ENCODE measurements at places on chromosomes 5 and 9.

DNA sequence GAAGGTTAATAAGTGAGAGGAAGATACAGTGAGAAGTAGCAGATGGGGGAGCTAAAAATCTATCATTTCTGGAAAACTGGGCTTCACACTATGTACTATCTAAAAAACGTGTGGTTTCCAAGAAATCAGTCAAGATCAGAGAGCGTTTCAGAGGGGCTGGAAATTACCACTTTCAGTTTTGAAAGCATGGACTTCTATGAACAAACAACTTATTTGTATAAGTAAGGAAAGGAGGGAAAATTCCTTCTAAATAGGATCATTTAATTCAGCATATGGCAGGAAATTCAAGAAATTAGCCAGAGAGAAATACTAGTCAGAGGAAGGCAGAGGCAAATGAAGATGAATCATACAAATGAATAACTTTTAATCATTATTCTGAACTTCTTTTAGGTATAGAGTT lies 11.3 kb downstream of the TNC start:
- DNase-seq: no peak

DNA sequence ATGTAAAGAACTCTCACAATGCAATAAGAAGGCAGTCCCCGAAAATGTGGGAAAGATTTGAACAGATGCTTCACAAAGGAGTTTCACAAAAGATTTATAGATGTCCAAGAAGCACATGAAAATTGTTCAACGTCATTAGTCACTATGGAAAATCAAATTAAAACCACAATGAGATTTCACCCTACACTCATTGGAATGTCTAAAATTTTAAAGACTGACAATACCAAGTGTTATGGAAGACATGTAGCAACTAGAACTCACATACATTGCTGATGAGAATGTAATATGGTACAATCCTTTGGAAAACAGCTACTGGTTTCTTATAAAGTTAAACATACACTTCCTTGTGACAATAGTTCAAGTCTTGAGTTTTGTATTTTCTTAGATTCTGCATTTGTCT lies 11.0 kb upstream of the RECK start:
- DNase-seq: no peak

- DNase-seq: no peak
Observed at GRCh38 chr9:76897804-76898525, 7.9 kb downstream of the PRUNE2 start.

DNA sequence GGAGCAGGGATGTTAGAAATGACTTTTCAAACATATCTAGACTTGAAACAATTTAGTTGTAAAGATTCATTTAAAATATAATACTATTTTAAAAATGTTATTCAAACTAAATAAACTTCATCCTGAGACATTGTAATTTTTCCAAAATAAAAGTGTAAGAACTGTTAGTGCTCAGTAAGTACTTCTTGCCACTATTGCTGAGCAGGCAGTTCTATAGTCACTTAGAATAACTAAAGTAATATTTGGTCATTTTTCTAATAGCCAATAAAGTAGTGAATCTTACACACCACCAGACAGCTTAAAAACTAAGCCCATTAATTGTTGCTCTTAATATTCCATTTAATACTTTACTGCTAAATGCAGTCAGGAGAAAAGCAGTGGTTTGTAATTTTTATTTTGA lies 1120.0 kb upstream of the CDH10 start:
- no peak for DNase-seq

- DNase-seq: no peak
Observed at GRCh38 chr5:110894805-110895204, 156.0 kb downstream of the SLC25A46 start.

- DNase-seq: no peak
Observed at GRCh38 chr9:123253204-123253603, 15.2 kb downstream of the STRBP start.

- DNase-seq: no peak
Observed at GRCh38 chr9:69253057-69253456, 72.0 kb upstream of the ENTREP1 start.

DNA sequence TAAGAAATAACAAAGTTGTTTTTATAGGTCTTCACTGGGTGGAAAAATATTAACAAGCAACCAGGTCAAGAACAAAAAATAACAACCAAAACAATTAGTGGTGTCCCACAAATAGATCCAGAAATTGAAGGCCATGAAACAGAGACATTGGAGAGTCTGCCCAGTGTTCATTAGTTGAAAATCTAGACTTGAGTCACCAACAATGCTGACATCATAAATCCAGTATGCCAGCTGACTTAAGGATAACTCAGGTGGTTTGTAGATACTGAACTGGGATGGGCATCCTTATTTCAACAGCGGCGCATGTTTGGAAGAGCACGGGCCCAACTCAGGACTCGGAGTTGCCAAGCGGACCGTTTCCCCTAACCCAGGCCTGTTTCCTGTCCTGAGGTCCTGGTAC lies 80.7 kb upstream of the TNFAIP8 start:
- DNase-seq: no peak

DNA sequence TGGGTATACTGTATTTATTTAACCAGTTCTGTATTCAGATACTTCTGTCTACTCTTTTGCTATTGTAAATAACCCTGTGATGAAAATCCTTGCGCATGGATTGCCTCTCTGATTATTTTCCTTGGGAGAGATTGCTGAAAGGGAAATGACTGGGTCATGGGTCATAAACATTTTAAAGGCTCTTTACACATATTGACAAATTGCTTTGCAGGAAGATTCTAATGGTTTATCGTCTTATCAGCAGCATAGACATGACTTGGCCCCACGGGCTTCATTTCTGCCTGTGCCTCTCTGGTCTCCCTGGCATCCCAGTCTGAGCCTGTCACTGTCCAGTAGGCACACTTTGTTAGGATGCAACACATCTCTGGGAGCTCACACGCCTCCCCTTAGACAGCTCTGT lies 52.3 kb downstream of the RGS3 start:
- no peak for DNase-seq

DNA sequence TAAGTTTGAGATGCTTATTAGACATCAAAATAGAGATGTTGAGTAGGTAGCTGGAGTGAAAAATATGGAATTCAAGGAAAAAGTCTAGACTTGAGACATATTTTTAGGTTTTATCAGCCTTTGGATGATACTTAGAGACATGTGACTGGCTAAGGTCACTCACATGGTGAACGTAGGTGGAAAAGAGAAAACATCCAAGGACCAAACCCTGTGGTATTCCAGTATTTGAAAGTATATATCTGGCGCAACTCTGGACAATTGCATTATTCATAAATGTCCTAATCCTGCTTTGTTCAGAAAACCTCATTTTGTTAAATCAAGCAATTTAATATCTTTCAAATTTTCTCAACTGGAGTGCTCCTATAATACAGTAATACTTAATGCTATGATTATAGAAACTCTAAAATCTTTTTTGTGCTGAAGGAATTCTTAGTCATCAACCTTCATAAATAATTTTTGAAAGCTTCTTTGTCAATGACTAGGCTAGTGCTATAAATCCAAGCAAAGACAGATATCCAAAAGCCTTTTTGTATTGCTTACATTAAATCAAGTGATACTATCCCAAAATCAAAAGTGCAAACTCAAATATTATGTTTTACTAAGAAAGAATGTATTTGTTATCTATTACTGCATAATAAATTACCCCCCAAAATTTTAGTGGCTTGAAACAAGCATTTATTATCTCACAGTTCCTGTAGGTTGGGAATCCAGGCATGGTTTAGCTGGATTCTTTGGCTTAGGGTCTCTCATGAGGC lies 452.0 kb downstream of the ENC1 start:
- no peak for DNase-seq

GRCh38 chr5:21121213-21121612 lies 1133.2 kb upstream of the CDH18 start:
- no peak for DNase-seq

GRCh38 chr5:91135475-91136248 lies 247.5 kb downstream of the ARRDC3 start:
- no peak for DNase-seq

DNA sequence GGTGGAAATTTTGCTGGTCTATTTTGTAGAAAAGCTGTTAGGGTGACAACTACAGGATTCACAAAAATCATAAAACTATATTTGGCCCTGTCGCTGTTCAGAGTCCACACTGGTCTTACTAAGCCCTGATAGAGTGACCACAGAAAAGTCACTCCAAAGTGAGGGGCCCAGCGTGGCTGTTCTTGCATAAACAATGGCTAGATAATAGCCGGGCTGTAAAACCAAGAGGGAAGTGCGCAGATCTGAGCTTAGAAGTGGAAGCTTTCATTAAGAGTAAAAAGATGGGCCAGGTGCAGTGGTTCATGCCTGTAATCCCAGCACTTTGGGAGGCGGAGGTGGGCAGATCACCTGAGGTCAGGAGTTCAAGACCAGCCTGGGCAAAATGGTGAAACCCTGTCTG lies 15.5 kb upstream of the CTSL start:
- no peak for DNase-seq

GRCh38 chr5:61667525-61668218 lies 335.6 kb downstream of the ZSWIM6 start:
- no peak for DNase-seq

DNA sequence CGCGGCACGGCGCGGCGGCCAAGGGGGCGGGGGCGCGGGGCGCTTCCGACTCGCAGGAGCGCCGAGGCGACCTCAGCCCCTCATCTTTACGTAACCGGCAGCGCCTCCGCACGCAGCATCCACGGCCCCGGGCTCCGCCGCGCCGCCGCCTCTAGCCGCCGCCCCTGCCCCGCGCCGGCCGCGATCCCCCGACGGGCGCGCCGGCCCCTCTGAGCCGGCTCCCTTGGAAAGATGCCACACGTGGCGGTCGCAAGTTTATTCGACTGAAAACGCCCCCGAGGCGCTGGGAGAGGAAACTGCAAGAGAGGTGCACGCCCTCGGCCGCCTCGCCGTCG lies 1.0 kb downstream of the KLF9 start:
- peak; percentile 58 for DNase-seq

- DNase-seq: no peak
Observed at GRCh38 chr9:93899609-93900435, 55.3 kb downstream of the BARX1 start.

GRCh38 chr5:142170254-142170953 lies 61.8 kb downstream of the NDFIP1 start:
- DNase-seq: no peak

- DNase-seq: no peak
Observed at GRCh38 chr5:72160329-72160728, 53.1 kb downstream of the MAP1B start.

GRCh38 chr9:5443850-5444249 lies 6.1 kb upstream of the PLGRKT start:
- no peak for DNase-seq

GRCh38 chr9:112531666-112532282 lies 45.1 kb downstream of the KIAA1958 start:
- DNase-seq: no peak

GRCh38 chr9:69120380-69121154 lies 53.5 kb upstream of the TJP2 start:
- DNase-seq: no peak

- DNase-seq: no peak
Observed at GRCh38 chr9:133711428-133712220, 26.5 kb downstream of the SARDH start.
